ENCODE measurements at places on chromosomes 13 and 19. TPM values are rescaled to one million over a fixed set of nuclear protein-coding genes. Genes with fewer than 3 reads are reported as not detected.

The ZNF606 gene
- 1.7 TPM for total RNA-seq

The OR10H1 gene
- total RNA-seq: not detected

The MYO16 gene
- total RNA-seq: 0.09 TPM

The POSTN gene
- not detected for total RNA-seq

The BORCS8 gene
- 12.7 TPM for total RNA-seq

Measured in A549 treated with ZK216348 at 1 μM for 4 hours (cell line).